ENCODE measurements at places on chromosomes 3 and 15.

DNA sequence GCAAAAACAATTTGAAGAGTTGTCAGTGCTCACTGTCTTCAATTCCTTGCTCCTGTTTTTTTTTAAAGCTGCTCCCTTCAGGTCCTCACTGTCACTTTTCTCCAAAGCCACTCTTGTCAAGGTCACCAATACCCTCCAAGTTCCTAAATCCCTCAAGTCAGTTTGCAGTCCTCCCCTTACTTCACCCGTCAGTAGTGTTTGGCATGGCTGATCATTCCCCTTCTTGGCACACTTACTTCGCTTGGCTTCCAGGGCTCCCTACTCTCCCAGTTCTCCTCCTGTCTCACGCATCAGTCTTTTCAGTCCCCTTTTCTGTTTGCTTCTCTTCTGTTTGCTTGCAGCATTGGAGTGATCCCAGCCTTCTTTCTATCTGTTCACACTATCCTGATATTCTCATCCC lies 25.5 kb downstream of the PLCL2 start:
- no peak for DNase-seq

- no peak for DNase-seq
Observed at GRCh38 chr3:183400352-183400751, 28.1 kb downstream of the MCF2L2 start.

DNA sequence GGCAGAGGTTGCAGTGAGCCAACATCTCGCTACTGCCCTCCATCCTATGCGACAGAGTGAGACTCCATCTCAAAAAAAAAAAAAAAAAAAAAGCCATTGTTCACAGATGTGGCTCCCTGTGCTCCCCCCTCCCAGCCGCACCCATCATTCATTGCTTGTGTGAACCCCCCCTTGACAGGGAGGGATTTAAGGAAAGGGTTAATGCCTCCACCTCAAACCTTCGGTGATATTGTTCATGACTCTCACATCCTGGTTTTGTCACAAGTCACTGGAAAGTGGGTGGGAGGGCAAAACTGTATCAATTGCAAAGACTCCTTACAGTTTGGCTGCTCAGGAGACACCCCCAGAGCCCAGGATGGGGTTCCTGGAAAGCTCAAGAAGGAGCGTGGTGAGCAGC lies 7.7 kb downstream of the SLC6A6 start:
- DNase-seq = no peak

DNA sequence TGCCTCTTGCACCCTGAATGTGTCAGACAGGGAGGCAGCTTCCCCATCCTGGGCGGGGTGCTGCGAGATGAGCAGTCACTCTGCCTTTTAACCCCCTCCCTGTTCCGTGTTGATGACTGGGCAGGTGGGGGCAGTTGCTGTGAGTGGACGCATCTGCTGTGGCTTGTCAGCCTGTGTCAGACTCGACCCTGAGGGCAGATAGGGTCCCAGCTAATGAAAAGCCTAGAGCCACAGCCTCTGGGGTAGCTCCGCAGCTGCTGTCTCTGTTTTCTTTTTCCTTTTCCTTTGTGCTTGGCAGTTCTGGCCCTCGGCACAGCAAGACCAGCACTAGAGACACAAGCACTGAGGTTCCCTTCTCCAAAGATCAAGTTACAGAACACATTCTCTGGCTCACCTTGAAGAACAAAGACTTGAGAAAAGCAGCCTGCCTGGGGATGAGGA lies 43.0 kb upstream of the GLCE start:
- DNase-seq = no peak

- no peak for DNase-seq
Observed at GRCh38 chr15:65521350-65521749, 3.9 kb upstream of the DPP8 start.

DNA sequence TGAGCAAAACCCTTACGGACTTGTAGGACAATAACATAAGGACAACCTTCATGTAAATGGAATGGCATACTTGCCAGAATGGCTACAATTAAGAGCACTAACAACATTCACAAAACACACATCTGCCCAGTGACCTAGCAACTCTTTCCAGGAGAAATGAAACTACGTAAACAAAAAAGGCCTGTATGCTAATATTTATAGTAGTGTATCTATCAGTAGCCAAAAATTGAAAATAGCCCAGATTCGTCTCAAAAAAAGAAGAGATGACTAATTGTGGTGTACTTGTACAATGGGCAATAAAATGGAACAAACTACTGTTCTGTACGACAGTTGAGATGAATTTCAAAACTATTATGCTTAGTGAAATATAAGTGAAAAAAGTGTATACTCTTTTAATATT lies 38.4 kb downstream of the CMC1 start:
- no peak for DNase-seq

- no peak for DNase-seq
Observed at GRCh38 chr3:159994182-159994581, 5.5 kb downstream of the IL12A start.

- no peak for DNase-seq
Observed at GRCh38 chr3:114411190-114411668, 117.4 kb downstream of the TIGIT start.

DNA sequence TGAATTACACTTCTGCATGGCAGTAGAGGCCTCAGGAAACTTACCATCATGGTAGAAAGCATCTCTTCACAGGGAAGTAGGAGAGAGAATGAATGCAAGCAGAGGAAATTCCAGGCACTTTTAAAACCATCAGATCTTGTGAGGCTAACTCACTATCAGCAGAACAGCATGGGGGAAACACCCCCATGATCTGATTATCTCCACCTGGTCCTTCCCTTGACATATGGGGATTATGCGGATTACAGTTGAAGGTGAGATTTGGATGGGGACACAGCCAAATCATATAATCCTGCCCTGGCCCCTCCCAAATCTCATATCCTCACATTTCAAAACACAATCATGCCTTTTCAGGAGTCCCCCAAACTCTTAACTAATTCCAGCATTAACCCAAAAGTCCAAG lies 691.1 kb downstream of the SI start:
- no peak for DNase-seq

DNA sequence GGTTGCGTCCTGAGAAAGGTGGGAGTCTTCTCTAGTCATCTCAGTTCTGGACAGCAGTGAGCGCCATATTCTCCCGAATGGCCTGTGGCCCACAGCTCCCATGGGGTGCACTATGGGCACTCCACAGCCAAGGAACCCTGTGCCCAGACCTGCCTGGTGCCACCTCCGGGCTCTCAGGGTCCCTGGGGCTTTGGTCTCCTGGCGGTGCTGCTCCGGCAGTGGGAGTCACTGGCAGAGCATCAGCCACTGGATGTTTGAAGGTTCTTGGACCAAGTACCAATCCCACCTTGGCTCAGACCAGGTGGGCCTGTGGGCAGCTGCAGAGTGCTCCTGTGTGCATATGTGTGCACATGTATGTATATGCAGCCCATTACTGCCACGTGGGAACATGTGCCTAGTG lies 68.3 kb upstream of the RPL32 start:
- no peak for DNase-seq

GRCh38 chr3:79203144-79203519 lies 564.7 kb downstream of the ROBO1 start:
- DNase-seq = no peak

DNA sequence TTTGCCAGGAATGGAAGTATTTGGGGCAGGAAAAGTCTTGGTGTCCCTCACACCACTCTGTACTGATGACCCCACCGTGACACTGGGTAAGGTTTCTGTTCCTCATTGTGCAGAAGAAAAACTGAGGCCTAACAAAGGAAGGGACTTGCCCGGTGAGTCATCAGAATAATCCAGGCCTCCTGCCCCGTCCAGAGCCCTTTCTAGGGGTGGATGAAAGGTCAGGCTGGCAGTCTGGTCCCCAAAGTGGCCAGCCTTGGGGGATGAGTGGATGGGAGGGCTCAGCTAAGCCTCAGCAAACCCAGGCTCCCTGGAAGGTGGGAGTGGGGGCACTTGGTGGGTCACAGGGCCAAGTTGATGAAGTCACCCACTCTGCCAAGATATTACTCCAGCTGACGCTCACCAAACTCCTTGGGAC lies 2.3 kb upstream of the DNAH1 start:
- peak; percentile 22 for DNase-seq

DNA sequence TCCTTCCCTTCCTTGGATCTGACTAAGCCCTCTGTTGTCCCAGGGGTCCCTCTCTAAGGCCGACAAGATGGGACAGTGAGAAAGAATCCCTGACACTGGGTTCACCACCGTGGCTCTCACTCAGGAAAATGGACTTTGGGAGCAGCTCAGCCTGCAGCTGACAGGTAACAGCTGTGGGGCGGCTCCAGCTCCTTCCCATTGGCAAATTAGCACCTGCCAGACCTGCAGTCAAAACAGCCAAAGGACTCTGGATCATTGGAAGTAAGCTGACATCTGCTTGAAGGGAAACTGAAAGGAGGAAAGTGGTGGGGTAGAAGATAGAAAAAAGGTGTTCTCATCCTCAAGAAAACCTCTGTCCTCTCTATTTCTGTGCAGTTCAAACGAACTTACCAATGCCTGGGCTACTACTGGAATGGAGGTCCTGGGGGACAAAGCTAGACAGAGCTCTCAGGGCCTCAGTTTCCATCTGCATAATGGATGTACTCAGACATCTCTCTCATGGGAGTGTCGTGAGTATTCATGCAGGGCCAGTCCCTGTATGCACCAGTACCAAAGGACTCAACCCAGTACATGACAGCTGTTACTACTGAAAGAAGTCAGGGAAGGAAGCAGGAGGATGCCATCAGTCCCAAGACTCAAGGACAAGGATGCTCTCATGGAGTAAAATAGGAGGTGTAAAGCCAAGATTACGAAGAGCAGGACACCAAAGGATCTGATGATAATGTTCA lies 53.6 kb upstream of the DCLK3 start:
- DNase-seq = no peak

DNA sequence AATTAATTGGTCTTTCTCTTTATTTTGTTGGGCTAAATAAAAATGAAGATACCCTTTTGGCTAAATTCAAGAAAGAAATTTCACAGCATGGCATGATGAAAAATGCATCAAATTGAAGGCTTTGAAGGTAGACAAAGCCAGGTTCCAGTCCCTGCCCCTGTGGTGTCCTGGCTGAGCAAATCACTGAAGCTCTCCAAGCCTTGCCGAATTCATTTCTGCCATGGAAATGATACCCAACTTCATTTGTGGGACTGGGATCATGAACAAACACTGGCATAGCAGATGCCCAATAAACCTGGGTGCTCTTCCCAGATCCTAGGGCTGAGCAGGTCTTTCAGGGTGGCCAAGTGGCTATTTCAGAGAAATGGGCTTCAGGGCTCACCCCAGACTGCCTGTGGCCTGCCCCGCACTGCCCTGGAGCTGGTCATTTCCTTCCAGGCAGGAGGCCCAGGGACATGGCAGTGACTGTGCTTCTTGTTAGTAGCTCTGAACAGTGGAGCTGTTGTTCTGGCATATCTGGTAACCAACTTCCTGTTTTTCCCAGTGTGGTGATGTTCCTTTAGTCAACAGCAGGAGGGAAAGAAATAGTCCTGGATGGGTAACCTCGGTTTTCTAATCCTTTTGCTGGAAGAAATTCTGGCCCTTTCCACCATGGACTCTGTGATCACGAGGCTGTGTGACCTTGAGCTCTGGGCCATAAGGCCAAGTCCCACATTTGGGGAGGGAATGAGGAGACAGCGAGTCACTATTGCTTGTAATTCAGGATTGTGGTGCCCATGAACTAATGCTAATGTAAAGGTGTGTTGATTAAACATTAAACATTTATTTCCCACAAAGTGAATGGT lies 47.6 kb downstream of the CTDSPL start:
- no peak for DNase-seq

DNA sequence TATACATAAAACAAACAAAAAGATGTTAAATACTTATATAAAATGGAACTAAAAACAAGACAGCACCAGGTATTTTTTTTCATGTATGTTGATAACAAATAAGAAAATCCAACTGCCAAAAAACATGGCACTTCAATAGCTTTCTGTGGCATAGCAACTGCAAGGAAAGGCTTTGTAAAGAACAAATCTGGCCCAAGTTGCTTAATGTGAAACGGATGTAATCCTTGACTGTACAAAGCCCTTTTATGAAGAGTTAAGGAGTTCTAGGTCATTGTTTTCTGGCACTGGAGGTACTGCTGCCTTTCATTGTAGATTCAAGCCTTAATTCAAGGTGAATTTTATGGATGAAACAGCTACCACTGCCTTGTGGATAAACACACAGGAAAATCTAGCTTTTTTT lies 68.8 kb upstream of the SLC12A8 start:
- DNase-seq = no peak

GRCh38 chr3:148243609-148244008 lies 454.1 kb upstream of the AGTR1 start:
- DNase-seq = no peak

DNA sequence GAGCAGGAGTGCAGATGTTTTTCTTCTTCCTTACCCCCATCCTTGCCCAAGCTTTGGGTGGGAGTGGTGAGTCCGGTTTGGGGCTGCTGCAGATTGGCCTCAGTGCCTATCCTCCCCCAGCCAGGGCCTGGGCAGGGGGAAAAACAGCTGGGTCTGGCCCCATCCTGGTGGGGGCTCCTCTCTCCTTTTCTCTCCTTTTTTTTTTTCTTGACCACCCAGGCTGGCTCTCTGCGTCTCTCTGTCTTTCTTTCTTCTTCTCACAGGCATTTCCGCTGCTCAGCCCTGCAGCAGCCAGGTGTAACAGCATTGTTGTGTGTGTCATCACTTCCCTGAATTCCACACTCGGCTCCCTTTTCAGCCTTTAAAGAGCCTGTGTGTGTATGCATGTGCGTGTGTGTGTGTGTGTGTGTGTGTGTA lies 2.0 kb downstream of the FOXL2NB start:
- no peak for DNase-seq

Data from activated naive CD8-positive, alpha-beta T cell treated with anti-CD3 and anti-CD28 coated beads, Interleukin-2, amount 50 U/mL, for 24 hours (primary cell).